ENCODE measurements at places on chromosomes 11 and 22.

DNA sequence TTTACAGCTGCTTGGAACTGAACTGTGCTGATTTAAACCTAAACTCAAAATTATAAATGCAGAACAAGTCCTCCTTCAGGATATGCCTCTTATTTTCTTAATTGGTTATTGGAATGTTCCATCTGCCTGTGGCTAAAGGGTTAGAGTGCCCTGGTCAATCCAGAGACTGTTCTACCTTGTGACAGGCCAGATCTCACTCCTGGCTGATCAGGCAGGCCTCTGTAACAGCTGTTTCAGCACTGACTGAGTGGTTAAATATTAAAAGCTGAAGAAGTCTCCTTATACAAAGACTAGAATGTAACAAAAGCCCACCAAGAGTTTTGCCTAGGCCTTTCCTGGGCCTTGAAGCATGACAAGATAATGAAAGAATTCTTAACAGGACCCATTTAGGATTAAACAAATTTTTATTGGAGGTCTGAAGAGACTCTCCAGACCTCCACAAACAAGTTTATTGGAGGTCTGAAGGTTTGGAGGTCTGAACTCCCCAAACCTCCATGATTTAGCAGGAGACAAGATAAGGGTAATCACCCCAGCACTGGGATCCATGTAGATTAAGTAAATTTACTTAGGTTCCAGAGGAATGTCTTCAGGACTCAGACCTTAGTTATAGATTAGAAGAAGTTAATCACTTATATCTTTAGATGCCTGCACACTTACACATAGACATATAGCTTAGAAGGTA, 35.8 kb downstream of the TMPRSS5 start:
- DNase-seq, result no peak

DNA sequence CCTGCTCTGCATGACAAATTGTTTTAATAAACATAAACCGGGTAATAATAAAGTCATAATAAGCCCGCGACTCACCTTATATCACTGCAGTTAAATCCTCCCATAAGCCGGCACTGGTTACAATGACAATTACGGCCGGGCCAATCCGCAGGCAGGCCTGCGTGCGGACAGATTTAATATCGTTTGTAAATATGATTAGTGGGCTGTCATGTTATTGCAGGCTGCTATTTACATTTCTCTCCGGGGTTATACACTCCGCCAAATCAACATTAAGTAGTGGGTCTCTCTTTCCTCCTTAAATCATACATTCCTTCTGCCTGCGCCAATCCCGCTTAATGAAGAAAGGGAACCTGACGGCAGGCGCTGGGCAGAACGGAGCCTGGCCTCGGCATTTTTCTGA, 51.8 kb upstream of the LMO1 start:
- no peak for DNase-seq

DNA sequence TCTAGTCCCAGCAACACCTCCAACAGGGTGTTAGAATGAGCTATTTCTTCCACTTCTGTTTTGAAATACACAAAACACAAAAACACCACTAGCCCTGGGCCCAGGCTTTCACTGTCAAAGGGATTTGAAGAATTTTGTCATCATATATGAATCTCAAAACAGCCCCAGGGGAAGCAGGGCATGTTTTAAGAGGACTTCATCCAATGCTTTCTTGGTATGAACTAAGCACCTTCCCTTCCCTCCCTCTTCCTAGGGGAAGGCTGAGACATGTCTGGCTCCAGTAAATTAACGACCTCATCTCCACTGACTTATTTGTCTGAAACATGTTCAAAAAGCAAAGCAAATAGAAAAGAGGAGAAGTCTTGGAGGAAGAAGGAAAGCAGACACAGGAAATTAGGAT, 75.7 kb upstream of the INCENP start:
- peak; percentile 93 for DNase-seq

- peak; percentile 90 for DNase-seq
These were observed at the start of the genes NLRP14 and ZNF214 for GRCh38 chr11:7020183-7020917. TSS of gene NLRP14 (plus strand) at chr11:7020479. CDS start at chr11:7038587, 18,108 bp downstream. TSS of gene ZNF214 (minus strand) at chr11:7020346. CDS start at chr11:7002835, 17,511 bp downstream.

DNA sequence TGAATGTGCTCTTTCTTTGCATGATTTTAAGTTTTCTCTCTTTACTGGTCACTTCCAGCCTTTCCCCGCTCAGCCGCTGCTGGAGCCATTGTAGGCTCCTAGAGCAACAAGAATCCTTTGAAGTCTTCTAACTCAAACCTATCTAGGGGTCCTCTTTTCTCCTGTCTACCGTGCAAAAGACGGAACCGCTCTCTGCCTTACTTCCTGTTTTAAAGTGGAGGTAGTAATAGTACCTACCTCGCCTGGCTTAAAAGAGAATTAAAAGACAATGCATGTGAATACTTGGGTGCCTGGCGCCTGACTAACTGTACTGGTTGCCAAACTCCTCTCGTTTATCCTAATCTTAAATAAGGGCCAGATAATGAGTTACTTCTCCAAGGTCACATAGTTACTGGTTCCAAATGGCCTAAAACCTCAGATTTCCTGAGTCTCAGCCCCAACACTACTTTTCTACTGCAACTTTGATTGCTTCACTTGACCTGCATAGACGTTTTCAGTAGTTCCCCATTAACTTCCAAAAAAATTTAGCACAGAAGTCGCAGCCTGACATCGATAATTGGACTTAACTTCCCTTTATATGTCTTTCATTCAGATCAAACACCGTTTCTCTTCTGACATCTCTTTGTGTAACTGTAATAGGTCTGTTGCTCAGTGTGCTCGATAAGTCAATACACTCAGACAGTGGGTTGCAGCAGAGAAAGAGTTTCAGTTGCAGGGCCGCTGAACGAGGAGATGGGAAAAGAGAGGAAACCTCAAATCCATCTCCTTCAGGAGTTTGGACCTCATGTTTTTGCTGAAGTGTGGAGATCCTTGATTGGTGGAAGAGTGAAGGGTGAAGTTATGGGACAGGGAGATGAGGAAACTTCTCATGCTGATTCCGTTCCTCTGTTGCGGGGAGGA, 891 bp downstream of the SAMM50 start:
- DNase-seq, result no peak

DNA sequence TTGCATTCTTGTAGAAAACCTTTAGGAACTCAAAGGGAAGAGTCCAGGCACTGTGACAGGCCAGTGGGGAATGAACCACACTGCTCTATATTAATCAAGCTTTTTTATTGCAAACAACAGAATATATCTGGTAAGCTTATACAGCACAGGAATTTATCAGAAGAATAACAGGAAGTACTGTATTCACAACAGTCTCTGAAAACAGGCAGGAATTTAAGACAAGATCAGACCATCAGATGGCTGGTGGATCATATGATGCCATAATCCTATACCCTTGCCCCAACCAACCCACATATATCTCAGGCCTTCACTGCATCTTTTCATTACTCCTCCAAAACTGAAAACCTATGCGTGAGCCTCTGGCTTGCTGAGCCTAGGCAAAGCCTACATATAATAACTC, 1.0 kb upstream of the HTATIP2 start:
- DNase-seq, result no peak

GRCh38 chr11:37788141-37788877, 1190.3 kb upstream of the RAG2 start:
- no peak for DNase-seq

DNA sequence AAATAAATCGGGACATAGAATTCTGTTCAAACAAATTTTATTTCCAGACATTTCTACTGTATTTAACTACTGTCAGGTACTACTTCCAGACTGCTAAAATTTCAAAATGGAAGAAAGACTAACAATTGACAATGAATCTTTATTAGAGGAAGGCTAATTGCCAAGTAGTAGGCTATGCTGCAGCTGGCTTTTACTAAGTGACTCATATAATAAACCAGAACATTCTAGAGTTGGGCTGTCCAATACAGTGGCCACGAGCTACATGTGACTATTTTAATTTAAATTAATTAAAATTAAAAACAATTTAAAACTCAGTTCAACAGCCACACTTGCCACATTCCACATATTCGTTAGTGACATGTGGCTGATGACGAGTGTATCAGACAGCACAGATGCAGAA, 27.6 kb downstream of the CHKA start:
- no peak for DNase-seq

GRCh38 chr11:31779374-31779791, 31.7 kb downstream of the PAX6 start:
- DNase-seq, result no peak

GRCh38 chr22:37972527-37972926, 11.8 kb downstream of the SOX10 start:
- DNase-seq, result no peak

DNA sequence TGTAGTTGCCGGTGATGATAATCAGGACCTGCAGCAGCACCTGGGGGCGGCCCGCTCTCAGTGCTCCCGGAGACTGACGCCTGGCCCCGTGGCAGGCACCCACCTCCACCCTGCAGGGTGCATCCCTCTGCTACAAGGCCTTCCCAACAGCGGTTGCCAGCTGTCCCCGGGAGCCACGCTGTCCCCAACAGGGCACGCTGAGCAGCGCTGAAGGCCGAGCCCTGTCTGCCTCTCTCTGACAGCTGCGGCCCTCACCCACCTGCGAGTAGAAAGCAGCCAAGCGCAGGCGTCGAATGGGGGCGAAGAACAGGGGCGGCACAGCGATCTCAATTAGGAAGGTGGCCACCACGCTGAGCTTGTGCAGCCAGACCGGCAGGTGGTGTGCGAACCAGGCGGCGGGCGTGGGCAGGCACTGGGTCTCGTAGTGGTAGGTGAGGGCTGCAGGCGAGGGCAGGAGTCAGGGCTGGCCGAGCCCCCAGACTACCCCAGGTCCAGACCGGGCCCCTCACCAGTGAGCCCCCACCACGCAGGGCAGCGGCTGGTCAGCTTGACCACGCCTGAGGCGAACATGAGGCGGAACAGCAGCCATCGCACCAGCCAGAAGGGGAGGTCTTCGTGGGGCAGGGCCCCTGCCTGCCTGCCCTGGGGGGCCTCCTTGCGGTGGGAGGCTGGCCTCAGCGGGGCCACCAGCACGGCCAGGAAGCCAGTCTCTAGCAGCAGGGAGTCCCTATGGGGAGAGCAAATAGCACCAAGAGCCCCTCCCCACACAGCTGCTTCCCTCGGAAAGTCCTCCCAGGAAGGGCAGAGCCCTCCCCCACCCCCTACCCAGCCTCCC, 1.5 kb downstream of the LMF2 start:
- no peak for DNase-seq

DNA sequence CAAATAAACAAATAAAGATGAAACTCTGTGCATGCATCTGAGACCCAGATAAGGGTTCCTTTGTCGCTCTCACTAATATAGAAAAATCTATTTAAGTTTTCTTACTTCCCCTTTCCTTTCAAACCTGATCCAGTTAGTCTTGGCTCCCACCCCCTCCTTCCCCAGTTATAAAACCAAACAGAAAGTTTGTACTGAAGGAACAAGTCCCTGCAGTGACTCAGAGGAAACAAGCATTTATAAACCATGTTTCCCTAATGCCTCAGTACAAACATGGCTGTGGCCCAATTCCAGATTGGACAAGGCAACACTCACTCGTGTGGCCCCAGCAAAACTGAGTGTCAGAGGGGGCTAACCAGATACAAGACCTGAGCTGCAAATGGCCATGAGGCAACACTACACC, 65.5 kb upstream of the ARHGAP20 start:
- DNase-seq, result no peak

- no peak for DNase-seq
These were observed 106.4 kb downstream of the SYN3 start for GRCh38 chr22:32951807-32952153.

DNA sequence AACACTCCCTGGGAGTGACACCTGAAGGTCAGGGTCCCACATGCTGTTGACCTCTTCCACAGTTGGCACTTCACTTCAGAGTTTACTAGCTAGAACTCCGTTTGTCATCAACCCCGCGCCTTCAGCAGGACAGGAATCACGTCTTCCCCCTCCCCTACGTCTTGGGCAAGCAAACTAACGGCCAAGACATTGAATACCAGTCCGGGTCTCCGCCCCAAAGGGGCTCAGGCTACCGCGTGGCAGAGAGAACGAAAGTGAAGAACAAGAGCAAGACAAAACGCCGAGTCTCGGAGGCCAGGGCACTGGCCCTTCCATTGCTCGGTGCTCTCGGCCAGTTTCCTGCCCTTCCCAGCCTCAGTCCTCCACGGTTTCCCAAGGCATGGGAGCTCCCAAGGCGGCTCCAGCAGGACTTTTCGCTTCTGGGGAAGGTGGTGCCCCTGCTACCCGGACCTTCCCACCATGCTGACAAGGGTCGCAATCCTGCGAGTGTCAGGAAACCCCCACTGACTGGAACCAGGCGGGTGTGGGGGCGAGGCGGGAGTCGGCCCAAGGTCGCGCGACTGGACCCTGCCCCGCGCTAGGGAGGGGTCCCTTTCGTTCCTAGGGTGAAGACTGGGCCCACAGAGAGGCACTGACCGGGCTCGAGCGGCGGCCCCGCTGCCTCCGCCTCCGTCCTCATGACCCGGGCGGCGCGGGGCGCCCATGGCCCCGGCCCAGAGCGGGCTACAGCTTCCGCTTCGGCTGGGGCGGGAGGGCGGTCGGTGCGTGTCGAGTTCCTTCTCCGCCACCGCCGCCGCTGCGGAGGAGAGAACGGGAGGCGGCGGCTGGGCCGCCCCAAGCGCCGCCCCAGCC, at the start of gene GUCD1:
Gene GUCD1, minus strand, starts transcription at position 826 of the 852 bp plus-strand sequence. Its CDS starts 147 bp downstream, at position 679.
- peak; percentile 35 for DNase-seq

GRCh38 chr11:73184953-73185671, 33.0 kb upstream of the P2RY2 start:
- DNase-seq, result peak; percentile 83

- no peak for DNase-seq
These were observed 5.4 kb upstream of the MMP8 start for GRCh38 chr11:102729849-102730815.

GRCh38 chr11:11428714-11429113, 75.7 kb upstream of the CSNK2A3 start:
- no peak for DNase-seq

DNA sequence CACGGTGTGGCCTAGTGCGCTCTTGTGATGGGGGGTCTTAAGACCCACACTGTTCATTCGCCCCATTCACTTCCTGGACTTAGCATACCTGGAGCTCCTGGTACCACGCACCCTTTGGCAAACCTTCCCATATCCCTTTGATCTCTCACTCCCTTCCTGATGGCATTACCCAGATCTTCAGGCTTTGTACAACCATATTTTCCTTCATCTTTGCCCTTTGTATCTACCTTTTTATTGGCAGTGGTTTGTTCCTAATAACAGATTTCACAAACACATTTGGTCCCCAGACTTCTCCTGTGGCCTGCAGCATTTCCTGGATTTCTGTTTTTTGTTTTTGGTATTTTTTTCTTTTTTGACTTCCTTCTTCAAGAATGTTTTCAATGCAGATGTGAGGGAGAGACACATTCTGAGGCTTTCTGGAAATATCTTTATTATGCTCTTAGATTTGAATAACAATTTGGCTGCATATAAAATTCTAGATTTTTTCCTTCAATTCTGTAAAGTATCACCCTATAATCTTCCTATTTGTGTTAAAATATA, 16.1 kb upstream of the IFITM3 start:
- DNase-seq, result no peak

- DNase-seq, result no peak
These were observed 67.5 kb downstream of the C11orf58 start for GRCh38 chr11:16805938-16806337.
